ENCODE measurements at places on chromosomes 1 and 21.

GRCh38 chr1:182080955-182081582 lies 19.6 kb upstream of the ZNF648 start:
- DNase-seq: no peak

DNA sequence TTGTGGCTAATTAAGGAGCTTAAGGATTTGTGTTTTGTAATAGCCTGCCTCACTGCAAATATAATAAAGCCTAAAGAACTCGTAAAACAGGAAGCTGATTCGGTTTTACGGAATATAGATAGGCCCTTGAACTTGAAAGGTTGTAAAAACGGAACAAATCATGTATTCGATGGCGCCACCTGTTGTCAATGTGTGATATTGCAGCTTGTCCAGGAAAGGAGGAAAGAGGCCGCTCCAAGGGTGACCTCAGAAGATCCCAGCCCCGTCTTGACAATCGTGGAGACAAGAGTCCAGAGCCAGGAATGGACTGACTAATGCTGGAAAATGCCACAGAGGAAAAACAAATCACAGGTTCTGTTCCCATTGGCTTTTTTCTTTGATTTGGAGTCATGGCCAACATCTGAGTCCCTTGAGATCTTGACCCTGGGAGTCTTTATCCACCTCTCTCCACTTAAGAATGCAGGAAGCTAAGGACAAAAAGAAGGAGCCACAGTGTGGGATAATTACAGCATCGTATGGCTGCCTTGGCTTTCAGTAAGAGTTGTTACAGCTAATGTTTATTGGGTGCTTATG lies 7.0 kb upstream of the IGSF21 start:
- no peak for DNase-seq

DNA sequence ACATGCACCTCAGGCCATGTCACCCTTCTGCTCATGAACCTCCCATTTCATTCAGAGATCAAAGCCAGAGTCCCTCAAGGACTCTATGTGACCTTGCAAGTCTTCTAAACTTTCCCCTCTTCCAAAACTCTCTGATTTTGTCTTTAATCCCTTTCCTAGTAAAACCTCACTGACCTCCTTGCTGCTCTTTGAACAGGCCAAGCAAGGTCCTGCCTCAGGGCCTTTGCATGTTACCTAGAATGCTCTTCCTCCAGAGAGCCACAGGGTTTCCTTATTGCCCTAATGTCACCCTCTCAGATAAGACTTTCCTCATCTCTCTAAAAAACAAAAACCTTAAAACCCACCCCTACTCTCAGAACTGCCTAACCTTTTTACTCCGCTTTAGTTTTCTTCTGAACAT lies 26.6 kb downstream of the IL23R start:
- no peak for DNase-seq

DNA sequence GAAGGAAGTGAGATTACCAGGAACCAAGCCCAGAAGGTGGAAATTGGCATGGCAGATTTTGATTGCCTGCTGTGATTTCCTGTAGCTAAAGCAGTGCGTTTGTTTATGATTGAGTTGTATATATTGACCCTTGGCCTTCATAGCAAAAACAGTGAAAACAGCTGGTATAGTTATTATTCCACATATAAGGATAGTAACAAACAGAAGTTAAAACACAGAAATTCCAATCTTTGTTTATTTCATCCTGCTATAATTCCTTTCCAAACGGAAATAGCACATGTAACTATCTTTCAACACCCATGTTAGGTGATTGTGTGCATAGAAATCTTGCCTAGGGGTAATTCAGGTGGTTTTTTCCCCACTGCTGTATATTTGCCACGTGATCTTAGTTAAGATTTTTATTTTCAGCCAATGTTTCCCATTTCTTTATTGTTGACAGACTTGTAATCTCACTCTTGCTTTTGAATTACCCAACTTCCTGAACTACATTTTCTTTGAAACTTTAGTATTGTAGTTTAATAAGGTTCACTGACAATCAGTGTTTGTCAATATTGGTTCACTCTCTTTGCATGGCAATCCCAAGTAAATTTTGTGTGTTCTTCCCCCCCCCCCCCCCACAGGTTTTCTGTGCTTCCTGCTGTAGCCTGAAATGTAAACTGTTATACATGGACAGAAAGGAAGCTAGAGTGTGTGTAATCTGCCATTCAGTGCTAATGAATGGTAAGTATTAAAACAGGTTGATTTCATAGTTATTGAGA lies 102.7 kb downstream of the CC2D1B start:
- DNase-seq: no peak

DNA sequence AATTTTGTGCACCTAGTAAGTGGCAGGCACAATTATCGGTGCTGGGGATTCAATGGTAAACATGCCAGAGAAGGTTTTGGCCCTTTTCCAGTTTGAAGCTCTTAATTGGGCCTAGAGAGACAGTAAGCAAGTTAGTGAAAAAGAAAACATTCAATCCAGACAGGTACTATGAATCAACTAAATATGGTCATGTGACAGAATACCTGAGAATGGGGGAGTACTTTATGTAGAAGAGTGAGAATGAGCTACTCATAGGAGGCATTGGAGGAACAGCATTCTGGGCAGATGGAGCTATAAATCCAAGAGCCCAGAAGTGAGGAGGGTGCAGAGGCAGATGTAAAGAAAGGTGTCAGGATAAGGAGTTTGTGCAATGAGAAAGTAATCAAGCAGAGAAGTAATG lies 1017.9 kb downstream of the ADGRL2 start:
- no peak for DNase-seq

GRCh38 chr21:37874904-37875780 lies 41.1 kb downstream of the KCNJ6 start:
- DNase-seq: no peak

DNA sequence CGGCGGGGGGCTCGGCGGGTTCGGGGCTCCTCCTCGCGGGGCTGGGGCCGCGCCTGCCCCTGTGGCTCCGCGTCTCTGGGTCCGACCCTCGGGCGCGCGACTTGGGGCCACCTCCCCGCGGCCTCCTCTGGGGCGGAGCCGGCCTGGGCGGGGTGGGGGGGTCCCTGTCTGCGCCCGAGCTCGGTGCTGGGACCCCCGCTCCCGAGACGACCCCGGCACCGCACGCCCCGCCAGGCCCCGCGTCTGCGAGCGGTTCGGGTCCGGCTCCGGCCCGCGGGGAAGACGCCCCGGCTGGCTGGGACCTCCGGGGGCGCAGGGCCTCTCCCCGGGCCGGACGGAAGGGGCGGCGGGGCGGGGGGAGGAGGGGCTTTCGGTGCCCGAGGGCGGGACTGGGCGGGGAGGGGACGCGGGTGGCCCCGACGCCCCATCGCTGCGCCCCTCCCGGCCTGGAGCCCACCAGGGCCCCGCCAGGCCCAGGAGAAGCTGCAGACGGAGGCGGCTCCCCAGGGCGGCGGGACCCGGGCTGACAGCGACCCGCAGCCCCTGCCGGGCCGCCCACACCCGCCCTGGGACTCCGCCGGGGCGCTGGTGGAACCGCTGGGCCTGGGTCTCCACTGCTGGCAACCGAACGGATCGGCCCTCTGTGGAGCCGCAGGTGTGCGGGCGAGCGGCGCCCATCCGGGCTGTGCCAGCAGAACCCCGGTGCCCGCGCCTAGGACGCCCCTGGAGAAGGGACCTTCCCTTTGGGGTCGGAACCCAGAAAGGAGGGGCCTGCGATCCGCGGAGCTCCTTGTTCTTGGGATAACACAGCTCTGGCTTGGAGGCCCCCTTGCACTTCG lies 610 bp downstream of the COL6A2 start:
- no peak for DNase-seq

- DNase-seq: no peak
Measured at GRCh38 chr1:24096009-24096738, 15.8 kb downstream of the MYOM3 start.

GRCh38 chr1:153395136-153395685 lies 4.3 kb upstream of the S100A8 start:
- DNase-seq: no peak

DNA sequence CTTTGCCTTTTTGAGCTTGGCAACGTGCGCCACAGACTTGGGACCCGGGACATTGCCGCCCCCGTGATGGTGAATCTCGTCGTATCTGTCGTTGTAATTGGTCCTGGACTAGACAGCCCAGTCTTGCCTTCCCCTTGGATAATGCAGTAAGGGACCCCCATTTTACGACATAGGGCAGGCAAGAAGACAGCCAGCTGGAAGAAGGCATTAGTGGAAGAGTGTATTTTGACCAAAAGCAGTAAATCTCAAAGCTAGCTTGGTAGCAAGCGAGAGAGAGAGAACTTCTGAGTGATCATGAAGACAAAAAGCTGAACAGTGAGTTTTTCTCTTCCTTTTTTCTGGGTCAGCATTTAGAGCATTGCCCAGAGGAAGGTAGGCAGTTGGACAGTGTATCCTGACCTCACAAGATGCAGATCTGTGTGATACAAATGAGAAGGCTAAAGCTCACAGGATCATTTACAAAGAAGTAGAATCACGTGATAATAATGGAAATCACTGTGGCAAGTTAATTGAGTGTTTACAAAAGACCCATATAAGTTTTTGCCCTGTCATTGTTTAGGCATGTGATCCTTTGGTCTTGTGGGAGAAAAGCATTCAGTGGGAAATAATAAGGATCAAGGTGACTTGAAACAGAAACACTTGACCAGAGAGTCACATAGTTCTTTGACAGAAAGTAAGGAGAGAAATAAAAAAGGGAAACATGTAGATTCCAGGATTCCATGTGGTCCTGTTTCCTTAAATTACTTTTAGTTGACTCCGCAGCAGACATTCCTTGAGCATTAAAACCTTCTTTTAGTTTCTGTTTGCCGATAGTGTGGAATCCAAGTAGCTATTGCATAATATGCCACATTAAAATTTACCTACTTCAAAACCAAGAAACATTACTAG lies 66.3 kb downstream of the CNST start:
- DNase-seq: no peak

GRCh38 chr1:202658769-202659168 lies 51.5 kb downstream of the SYT2 start:
- DNase-seq: no peak

- DNase-seq: no peak
Measured at GRCh38 chr1:162502928-162503327, 5.3 kb downstream of the UHMK1 start.

DNA sequence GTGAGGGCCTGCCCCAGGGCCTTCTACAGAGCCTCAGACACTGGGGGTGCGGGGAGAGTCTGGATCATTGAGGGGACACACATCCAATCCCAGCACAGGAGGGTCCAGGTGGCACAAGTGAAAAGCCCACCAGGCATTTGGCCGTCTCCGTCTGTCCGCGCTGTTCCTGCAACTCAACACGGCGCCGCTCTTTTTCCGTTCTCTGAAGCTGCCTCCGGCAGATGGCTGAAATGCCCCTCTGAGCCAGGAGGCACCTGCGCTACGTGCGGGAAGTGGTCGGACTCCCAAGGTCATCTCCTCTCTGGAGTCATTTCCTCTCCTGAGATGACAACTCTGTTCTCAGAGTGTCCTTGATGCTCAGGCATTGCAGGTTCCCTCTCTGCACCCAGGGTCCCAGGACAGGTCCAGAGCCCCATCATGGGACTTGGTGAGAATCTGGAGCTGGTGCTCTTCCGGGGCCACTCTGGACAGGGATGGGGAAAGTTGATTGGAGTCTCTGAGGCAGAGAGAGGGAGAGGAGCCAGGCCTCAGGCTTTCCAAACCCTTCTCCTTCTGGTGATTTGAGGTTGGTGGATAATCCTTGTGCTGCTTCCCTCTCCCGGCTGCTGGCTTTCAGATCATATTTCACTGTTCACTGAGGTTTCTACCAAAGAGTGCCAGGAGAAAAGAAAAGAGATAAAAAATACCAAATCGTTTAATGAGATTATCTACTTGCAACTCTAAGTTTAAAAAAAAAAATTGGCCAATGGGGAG lies 14.0 kb upstream of the MIXL1 start:
- no peak for DNase-seq

- no peak for DNase-seq
Measured at GRCh38 chr21:31983120-31983519, 110.3 kb downstream of the HUNK start.

DNA sequence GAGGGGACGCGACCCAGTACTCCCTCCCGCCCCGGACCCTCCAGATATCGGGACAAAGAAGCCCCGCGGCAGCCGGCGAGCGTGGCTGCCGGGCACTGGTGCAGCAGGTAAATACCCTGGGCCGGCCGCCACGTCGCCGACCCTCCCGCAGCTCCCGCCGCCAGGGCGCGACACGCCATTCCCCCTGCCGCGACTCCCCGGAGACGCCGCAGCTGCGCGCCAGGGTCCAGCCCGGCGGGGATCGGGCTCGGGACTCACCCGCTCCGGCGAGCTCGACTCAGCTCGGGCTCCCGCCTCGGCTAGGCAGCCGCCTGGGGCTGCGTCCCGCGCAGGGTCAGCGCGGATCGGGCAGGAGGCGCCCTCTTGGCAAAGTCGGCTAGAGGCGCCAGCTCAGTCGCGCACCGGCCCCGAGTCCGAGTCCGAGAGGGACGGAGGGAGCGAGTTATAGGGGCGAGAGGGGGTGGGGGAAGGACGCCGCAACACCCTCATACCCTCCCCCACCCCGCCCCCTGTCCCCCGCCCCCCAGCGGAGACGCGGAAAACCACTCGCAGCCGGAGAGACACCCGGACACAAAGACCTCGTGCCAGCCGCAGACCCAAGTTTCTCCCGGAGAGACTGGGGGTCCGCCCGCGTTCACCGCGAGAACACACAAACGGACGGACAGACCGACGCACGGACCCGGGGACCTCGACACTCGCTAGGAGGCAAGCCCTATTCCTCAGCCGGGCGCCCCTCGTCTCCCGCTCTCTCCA lies 985 bp downstream of the SYT6 start:
- DNase-seq: no peak

DNA sequence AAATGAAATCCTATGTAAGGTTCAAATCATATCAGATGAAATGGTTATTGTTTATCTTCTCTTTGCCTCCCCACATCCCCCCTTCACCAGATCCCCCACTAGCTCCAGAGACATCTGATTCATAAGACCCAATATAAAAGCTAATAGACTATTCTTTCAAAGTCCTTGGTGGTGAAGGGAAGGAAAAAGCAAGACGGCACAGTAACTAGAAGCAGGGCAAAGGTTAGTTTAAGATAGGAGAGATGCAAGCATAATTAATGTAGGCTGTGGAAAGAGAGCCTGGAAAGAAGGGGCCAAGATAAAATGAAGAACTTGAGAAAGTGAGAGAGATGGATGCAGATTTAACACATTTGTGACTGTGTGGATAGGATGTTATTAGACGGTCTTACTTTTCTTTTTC lies 33.8 kb downstream of the BTG3 start:
- DNase-seq: no peak

DNA sequence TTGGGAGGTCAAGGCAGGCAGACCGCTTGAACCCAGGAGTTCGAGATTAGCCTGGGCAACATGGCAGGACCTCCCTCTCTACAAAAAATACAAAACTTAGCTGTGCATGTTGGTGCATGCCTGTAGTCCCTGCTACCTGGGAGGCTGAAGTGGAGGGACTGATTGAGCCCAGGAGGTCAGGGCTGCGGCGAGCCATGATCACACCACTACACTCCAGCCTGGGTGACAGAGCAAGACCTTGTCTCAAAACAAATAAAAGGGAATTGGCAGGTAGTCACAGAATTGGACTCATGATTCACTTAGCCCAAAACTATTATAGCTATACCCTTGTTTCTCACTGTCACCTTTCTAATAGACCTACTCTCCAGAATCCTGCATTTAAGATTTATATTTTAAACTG lies 5.5 kb downstream of the TADA1 start:
- no peak for DNase-seq

GRCh38 chr1:151176514-151177045 lies 799 bp upstream of the TMOD4 start:
- no peak for DNase-seq

GRCh38 chr1:112935461-112936111 lies 20.4 kb downstream of the SLC16A1 start:
- no peak for DNase-seq

- DNase-seq: no peak
Measured at GRCh38 chr1:117620440-117620839, 14.6 kb downstream of the TENT5C start.

GRCh38 chr1:61237659-61238358 lies 155.4 kb downstream of the NFIA start:
- DNase-seq: no peak

Measured in stimulated activated CD8-positive, alpha-beta memory T cell treated with anti-CD3 and anti-CD28 coated beads, Interleukin-15, amount 100 ng/mL, for 48 hours (primary cell).